ENCODE measurements at places on chromosomes 5 and 9.

DNA sequence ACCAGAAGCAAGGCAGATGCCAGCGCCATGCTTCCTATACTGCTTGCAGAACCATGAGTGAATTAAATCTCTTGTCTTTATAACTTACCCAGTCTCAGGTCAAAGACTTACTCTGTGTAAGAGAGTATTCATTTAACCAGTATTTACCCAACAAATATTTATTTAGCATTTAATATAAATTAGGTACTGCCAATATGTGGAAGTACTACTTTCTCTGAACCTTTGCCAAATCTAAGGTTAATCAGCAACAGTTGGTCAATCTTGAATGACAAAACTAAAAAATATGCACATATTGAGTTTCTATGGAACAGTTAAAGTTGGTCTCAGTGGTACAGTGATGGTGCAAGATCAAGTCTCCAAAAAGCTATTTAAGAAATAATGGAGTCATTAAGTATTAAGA is 155.9 kb upstream of the CCNG1 start:
- no peak for DNase-seq

DNA sequence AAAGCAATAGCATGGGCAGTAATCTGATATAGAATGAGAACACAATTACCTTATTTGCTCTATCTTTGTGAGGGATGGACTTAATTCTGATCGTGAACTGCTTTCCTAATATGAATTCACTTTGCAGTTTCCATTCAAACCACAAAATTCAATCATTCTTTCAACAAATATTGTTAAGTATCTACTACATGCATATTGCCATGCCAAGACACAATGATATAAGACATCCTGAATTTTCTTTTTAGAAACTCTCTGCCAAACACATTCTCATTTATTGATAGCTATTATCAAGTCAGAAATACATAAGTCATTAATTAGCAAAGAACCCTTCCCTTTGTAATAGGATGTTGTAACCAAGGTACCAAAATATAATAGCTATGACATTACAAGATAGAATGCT is 121.6 kb upstream of the TARS1 start:
- no peak for DNase-seq

GRCh38 chr9:588981-589380 is 252.5 kb upstream of the DMRT1 start:
- DNase-seq: no peak

DNA sequence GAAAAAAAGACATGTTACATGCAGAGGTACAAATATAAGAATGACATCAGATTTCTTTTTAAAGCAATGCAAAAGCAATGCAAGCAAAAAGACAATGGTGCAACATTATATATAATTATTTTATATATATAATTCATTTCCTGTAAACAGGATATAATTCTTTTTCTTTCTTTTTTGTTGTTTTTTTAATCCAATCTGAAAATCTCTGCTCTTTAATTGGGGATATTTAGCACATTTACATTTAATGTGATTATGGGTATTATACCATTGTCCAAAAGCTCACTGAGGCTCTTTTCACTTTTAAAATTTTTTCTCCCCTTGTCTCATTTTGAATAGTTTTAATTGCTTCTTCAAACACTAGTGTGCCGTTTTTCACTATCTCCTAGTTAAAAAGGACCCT is 148.9 kb downstream of the FGF18 start:
- DNase-seq: no peak

DNA sequence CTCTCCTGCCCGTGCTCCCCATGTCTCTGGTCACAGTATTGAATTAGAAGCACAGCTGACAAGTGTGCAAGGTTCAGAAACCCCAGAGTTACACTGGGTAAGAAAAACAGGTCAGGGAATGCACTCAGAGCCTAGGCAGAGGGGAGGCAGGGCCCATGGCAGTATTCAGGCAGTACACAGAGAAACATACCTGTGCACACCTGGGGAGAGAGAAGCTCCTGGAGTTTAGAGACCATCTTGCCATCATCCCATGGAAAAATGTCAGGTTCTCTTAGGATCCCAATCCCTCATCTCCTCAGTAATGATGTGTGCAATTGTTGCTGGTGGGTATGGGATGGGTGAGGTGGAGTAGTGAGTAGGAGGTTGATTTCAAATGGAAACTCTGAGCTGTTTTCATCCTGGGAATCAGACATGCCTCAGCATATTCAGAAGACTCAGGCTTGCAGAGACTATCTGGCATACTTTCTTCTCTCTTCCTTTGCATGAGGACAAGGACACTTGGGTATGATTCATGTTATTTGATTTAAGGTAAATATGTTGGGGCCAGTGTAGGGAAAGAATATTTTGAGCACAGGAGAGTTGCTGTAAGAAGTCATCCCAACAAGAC is 228.5 kb downstream of the ESM1 start:
- DNase-seq: peak; percentile 48

DNA sequence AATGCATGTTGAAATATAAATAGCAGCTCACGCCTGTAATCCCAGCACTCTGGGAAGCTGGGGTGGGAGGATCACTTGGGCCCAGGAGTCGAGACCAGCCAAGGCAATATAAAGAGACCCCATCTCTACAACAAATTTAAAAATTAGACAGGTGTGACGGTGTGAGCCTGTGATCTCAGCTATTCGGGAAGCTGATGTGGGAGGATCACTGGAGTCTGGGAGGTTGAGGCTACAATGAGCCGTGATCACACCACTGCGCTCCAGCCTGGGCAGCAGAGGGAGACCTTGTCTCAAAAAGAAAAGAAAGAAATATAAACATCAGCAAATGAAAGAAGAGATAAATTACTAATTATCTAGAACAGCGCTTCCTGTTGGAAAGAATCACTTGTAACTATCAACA is 105.0 kb downstream of the MAPKAP1 start:
- no peak for DNase-seq

DNA sequence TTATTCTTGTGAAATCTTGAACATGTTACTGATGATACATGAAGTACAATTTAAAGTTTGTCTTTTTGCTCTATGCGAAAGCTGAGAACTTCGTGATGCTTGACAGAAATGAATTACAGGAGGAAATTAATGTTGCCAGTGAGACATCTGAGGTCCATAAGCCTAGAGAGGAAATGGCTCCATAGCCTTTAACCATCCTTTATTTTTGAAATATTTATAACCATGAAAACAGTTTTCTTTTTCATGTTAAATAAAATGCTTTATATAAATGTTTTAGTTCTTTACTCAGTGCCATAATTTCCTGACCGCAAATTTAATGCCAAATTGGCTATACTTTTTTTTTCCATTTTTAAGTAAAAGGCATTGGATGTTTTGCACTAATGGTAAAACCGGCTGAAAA is 29.1 kb downstream of the F2RL2 start:
- DNase-seq: no peak

GRCh38 chr5:33742181-33742580 is 149.6 kb downstream of the ADAMTS12 start:
- no peak for DNase-seq

GRCh38 chr9:127905004-127905728 is 5.8 kb upstream of the ST6GALNAC6 start:
- no peak for DNase-seq

DNA sequence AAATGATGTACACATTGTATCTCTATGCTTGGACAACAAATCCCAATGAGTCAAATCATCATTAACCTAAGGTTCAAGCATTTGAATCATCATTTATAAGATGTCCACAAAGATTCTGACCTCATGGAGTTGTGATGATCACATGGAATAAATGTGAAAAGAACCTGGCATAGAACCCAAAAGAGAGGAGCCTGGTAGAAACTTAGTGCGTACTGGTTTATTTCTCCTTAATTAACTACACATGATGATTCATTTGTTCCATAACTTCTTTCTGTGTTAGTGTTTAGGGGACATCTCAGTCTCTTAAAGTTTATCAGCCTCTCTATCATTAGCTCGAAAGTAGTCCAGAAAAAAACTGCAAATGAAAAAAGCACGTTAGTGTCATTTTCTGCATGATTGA is 411.6 kb downstream of the BRINP1 start:
- no peak for DNase-seq

DNA sequence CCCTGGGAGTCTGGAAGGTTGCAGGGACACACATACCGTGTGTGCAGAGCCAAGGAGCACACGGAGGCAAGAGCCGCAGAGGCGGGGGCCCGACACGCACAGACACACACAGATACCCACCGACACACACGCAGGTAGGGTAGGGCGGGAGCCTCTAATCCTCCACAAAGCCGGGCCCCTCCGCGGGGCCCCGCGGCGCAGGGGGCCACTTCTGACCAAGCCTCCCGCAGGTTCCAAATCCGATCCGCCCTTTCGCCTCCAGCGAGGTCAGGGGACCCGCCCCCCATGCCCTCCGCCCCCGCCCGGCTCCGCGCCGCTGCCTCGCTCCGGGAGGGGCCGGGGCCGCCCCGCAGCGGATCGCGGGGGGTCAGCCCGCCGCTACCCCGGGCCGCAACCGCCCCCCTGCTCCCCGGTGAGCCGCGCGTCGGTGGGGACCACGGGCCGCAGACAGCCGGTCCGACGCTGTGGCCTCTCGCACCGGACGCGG is 1.4 kb upstream of the LMX1B start:
- no peak for DNase-seq

- no peak for DNase-seq
These were observed 72.5 kb downstream of the PLAC8L1 start for GRCh38 chr5:146032911-146033310.

GRCh38 chr9:33813712-33814641 is 3.0 kb upstream of the UBE2R2 start:
- peak; percentile 69 for DNase-seq

DNA sequence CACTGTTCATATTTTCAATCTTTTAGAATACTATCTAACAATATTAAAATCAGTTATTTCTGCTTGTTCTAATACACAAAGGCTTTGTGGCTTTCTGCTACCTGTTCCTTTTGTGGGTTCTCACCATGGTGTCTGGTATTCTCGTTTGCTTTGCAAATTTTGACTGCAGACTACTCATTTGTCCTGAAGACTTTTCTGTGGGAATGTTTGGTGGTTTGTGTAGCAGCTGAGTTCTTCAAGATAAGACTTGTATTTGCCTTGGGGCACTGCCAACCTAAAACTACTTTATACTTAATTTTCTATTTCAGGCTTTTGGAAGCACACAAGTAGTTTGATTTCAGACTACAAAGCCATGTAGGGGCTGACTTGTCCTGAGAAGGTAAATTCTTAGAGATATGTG is 11.1 kb downstream of the IL33 start:
- peak; percentile 45 for DNase-seq

DNA sequence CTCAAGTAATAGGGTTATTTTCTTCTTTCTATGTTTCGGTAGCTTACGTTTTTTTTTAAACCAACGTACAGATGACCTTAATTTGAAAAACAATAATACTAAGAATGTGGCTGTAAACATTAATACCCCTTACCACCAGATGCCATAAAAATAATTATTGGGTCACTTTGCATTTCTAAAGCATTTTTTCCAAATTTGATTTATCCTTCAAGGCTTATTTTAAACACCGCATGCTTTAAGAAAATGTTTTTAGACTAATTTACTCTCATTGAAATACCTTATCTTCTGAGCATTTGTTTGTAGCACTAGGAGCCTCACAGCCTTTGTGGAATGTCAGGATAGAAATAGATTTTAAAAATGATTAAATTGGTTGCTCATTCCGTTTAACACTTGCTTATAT is 5.8 kb upstream of the APBA1 start:
- no peak for DNase-seq

GRCh38 chr5:171422495-171422894 is 3.0 kb downstream of the FGF18 start:
- DNase-seq: no peak

DNA sequence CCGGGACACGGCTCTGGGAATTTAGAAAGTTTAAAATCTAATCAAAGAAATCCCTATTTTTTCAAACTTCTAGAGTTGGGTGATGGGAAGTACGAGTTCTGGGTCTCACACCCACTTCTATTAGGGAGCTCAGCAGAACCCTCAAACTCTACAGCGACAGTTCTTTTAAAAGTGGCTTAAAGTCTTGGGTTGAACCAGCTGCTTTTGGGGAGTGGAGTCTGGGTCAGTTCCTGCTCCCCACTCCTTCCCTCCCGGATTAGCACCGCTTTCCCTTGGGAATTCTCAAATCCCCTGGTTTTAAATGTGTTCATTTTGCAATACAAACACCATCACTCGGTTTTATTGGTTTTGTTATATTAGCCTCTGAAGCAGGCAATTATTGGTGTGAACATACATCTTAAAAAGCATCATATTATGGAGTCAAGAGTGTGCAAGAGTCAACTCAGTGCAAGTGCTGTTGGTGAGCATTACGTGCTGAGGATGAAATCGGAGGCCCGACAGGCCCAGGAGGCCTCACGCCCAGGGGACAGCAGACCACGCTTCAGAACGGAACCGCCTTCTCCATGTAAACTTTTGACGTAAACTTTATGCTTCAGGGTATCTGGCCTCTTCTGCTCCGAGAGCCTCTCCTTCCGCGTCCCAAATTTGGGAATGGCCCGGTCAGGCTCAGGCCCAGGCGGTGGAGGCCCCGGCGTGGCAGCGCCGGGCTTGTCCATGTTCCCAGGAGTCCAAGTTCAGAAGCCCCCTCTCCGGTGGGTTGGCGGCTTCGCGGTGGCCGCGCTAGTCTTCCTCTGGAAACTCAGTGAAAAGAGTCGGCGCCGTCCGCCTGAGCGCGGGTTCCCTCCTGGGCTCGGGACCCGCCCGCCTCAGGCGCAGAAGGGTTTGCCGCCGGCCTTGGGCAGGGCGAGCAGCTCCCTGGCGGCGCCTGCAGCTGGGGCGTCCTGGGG is 5.3 kb downstream of the IRX4 start:
- DNase-seq: no peak

- DNase-seq: no peak
These were observed 89.6 kb downstream of the PRDM6 start for GRCh38 chr5:123178683-123179082.

DNA sequence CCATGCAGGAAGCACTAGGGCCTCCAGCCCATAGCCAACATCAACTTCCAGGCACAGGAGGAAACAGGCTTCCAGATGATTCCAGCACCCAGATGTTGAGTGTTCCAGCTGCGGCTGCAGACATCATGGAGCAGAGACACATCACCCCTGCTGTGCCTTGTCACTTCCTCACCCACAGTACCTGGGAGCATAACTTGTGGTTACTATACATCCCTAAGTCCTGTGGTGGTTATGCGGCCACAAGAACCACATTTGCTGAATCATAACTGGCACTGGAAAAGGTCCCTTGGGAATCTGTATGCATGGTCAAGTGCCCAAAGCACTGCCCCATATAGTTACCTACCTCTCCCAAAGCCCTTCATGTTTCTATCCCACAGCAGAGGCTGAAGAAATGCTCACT is 56.6 kb downstream of the WHRN start:
- peak; percentile 4 for DNase-seq

GRCh38 chr5:112533362-112533761 is 114.3 kb upstream of the EPB41L4A start:
- no peak for DNase-seq

DNA sequence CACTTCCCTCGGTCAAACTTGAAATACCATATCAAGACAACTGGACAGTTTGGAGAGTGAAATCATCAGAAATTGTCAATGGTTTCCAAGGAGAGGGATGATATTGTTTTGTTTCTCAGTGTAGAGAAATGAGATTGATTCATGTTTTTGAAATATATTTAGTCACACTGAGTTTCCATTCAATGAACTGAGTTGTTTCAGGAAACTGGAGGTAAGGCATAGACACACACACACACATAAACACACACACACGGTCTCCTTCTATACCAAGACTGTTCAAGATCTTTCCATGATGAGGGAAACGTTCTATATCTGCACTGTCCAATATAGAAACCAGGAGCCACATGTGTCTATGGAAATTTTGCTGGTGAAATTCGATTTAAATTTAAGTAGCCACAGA is 182.8 kb downstream of the PTTG1 start:
- no peak for DNase-seq

GRCh38 chr5:125559296-125559695 is 812.9 kb upstream of the ZNF608 start:
- peak; percentile 98 for DNase-seq

GRCh38 chr9:119027901-119028699 is 341.1 kb downstream of the BRINP1 start:
- no peak for DNase-seq

All from fibroblast of lung (primary cell).